ENCODE measurements at places on chromosomes 16 and 17.

DNA sequence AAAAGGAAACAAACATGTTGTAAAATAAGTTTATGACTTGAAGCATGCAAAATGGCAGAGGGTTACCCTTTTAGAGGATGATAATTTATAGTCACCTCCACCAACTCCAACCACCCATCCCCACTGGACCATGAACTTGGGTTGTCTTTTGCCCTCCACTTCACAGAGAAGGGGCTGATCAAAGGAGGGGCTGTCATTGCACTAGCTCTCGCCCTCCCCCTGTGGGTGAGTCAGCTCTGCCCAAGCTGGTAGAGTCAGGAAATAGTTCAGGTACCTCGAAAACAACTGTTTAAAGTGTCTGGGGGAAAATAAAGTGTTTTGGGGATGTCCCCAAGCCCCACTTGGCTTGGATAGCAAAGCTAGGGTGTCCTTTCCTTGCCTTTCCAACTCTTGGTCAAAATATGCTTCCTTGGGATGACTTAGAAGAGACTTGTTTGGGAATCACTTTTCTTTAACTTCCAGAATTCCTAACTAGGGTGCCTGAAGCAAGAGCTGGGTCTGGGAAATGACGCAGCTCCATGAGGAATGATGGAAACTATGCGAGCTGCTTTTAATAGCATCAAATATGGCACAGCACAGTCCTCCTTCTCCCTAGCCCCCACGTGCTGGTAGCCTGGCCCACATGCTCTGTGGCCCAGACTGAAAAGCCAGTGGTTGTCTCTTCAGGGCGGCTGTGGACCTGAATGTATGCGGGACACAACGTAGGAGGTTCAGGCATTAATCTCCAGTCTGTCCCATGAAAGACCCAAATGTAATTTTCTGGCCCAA lies 40.7 kb downstream of the TBX4 start:
- no peaks in the 10 kb centered on the region for H3K27me3 ChIP-seq
- peak overlapping the region; percentile 83 for H3K27ac ChIP-seq
- H3K4me3 ChIP-seq, result no peak overlapping the region
- H3K36me3 ChIP-seq, result no peaks in the 10 kb centered on the region

DNA sequence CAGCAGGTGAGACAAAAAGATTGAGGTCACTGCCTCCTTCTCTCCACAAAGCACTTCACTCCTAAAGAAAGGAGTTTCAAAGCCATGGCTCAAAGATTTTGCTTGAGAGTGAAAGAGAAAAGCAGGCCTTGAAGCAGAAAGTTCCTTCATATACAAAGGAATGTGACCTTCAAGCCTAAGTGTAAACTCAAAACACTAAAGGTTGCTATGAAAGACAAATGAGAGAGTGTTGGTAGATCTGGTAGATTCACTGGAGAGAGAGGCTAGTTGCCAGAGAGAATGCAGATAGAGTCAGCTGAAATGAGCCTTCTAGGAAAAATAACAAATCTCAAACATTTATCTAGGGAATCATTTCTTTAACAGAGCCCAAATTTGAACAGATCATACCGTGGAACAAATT lies 305.2 kb downstream of the CDH8 start:
- H3K27ac ChIP-seq, result no peak overlapping the region
- H3K27me3 ChIP-seq, result no peaks in the 10 kb centered on the region
- H3K4me3 ChIP-seq, result no peak overlapping the region
- no peaks in the 10 kb centered on the region for H3K4me1 ChIP-seq
- DNase-seq, result no peak

DNA sequence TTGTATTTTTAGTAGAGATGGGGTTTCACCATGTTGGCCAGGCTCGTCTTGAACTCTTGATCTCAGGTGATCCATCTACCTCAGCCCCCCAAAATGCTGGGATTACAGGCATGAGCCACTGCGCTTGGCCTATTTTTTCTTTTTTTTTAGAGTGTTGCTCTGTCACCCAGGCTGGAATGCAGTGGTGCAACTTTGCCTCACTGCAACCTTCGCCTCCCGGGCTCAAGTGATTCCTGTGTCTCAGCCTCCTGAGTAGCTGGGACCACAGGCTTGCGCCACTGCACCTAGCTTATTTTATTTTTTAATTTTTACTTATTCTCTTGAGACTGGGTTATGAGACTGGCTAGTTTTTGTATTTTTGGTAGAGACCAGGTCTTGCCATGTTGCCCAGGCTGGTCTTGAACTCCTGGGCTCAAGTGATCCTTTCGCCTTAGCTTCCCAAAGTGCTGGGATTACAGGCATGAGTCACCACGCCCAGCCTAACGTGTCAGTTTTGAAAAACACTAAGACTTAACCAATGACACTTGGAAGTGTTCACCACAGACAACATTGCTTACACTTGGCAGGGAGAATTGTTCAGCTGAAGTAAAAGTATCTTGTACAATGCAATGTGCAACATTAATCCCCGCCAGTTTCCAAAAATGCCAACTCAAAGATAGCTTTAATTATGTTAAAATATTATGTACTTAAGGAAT lies 26.9 kb downstream of the ATAD5 start:
- no peaks in the 10 kb centered on the region for H3K4me1 ChIP-seq
- no peak overlapping the region for H3K4me3 ChIP-seq
- no peaks in the 10 kb centered on the region for H3K27me3 ChIP-seq
- H3K27ac ChIP-seq, result no peak overlapping the region

DNA sequence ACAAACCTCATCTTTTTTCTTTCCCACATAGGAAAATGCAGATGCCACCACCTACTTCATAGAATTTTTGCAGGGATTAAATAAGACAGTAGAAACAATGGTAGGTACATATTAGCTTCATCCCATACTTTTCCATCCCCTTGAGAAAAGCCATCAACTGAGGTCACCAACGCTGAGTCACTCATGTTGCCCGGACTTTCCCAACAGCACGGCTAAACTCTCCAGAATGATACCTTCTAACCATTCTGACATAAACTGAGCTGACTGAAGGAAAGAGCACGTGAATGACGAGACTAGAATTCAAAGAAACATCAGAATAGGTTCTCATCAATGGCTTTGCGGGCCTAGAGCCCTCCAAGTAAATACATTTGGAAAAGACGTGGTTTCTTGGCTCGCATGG lies 146.0 kb upstream of the RCVRN start:
- no peak for DNase-seq
- no peaks in the 10 kb centered on the region for H3K27me3 ChIP-seq
- H3K36me3 ChIP-seq, result no peaks in the 10 kb centered on the region
- H3K4me3 ChIP-seq, result no peak overlapping the region

- H3K4me1 ChIP-seq, result peaks cover 8% of the 10 kb centered on the region
- no peaks in the 10 kb centered on the region for H3K36me3 ChIP-seq
- peak; percentile 81 for DNase-seq
- no peak overlapping the region for H3K4me3 ChIP-seq
- peak overlapping the region; percentile 88 for H3K27ac ChIP-seq
These were observed 11.6 kb upstream of the MFAP4 start for GRCh38 chr17:19398301-19399181.

DNA sequence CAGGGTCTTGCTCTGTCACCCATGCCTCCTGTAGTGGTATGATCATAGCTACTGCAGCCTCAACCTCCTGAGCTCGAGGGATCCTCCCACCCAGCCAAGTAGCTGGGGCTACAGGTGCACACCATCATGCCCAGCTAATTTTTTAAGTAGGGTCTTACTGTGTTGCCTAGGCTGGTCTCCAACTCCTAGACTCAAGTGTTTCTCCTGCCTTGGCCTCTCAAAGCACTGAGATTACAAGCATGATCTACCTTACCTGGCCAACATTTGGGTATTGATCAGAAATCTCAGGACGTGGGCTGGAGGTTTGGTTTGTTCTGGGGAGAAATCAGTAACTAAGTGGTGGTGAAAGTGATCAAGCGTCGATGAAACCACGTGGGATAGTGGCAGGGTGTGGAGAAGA lies 4.1 kb downstream of the CHD9 start:
- DNase-seq, result no peak
- peaks cover 11% of the 10 kb centered on the region for H3K4me1 ChIP-seq
- no peaks in the 10 kb centered on the region for H3K36me3 ChIP-seq
- H3K27me3 ChIP-seq, result no peaks in the 10 kb centered on the region
- no peak overlapping the region for H3K4me3 ChIP-seq

DNA sequence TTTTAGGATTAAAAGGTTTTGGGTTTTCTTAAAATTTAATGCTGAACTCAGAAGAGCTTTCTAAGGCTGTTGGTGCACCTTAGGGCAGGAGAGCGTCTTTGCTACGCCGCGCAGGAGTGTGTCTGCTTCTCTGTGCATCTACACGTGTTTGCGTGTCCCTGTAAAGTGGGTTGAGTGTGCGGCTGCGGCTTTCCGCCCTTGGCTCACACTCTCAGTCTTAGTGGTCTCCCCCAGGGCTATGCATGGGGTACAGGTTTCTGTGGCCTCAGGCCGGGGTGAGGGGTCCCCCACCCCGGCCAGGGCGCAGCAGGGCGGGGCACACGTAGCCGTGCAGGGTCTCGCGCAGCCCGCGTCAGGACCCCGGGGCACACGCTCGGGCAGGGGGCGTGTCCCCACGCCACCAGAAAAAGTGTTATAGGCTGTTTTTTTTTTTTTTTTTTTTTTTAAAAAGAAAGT lies 727 bp upstream of the TENT4B start:
- H3K4me3 ChIP-seq, result peak overlapping the region; percentile 90
- H3K36me3 ChIP-seq, result no peaks in the 10 kb centered on the region
- H3K4me1 ChIP-seq, result no peaks in the 10 kb centered on the region
- H3K27ac ChIP-seq, result peak overlapping the region; percentile 96

DNA sequence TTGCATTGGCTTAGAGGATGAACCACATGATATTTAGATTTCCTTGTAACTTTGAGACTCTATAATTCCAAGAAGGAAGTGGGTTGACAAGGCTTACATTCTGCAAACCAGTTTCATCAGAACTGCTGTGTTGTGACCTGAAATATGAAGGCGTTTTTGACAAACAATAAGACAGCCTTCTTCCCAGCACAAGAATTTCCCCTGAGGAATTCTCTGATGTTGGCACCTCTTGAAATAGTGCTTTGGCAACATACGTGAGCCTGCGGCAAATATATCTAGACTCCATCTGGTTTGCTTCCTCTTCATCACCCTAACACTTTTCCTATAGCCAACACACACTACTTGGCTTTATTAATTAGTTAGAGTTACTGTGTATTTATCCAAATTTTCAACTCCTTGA lies 585.5 kb upstream of the SOX9 start:
- H3K4me3 ChIP-seq, result no peak overlapping the region
- H3K27ac ChIP-seq, result no peak overlapping the region
- H3K36me3 ChIP-seq, result no peaks in the 10 kb centered on the region
- no peaks in the 10 kb centered on the region for H3K4me1 ChIP-seq
